Left colon (tissue), 2 donors: ENCODE measurements at places on chromosomes 4 and X.

- no peak for DNase-seq
Observed at GRCh38 chrX:53412446-53412845, 10.0 kb downstream of the SMC1A start.

GRCh38 chr4:21046141-21046540, 345.9 kb downstream of the PACRGL start:
- DNase-seq: no peak

DNA sequence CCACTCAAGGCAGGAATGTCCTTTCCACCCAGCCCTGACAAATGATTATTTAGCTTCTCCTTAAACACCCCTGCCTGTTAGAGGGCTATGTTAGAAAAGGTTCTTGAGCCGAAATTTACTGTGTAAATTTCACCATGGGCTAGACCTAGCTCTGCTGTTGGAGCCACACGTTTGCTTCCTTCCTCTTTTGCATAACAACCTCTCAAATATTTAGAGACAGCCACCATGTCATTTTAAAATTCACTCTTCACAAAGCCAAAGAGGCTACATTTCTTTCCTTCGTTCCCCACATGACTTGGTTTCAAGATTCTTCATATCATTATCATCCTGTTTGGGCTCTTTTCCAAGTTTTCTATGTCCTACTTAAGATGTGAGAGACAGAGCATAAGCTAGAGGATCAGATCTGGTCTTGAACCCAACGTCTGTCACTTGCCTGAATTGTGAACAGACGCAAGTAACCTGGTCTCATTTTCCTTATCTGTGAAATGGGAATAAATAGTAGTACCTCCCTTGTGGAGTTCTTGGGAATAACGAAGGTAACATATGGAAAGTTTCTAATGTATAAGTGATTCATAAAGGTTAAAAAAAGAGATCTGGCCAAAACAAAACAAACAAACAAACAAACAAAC, 6.7 kb downstream of the DOCK11 start:
- DNase-seq: no peak

DNA sequence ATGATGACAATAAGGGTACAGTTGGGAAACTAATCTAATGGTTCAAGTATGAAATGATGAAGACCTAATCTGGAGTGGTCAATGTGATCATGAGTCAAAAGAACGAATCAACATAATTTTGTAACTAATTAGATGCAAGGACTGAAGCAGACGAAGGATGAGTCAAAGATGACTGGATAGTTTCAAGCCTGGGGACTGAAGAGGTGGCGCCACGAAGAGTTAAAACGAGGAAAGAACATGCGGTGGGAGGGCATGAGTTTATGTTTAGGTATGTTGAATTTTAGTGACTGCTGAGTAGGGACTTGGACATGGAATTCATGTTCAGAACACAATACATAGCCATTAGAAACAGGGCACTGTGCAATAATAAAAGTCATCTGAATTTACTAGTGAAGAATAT, 221.5 kb upstream of the FAM241A start:
- no peak for DNase-seq

DNA sequence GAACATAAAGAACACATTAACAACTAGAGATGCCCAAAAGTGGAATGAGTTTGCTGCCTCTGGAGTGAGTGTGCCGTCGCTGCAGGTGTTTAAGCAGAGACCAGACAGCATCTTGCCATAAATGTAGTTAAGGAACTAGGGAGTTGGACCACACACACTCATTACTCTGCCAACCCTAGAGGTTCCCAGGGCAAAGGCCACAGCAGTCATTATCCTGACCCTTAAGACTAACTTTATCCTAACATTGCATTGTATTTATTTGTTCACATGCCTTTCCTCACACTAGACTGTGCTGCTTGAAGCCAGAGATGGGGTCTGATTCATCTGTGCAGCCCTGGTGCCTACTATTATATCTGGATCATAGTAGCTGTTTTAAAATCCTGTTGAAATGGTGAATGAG, 16.9 kb upstream of the PLA2G12A start:
- no peak for DNase-seq
